Fibroblast of gingiva (primary cell): ENCODE measurements at places on chromosomes 12 and 14.

DNA sequence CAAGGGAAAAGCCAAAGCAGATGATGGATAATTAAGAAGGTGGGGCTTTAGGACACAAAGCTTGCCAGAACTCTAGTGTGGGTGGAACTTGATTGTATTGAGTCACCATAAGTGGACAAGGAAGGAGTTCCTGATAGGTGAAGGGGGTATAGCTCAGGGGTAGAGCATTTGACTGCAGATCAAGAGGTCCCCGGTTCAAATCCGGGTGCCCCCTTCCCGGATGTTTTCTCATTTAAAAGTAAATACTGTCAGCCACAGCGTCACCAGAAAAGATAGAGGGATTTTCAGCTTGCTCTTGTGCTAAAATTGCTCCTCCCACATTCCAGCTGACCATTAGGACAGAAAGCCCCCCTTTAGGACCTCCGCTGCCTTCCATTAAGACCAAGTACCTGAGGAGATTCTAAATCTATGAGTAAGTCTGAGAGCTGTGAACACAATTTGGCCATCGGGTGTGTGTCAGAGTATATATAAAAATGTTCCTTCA is 36.6 kb downstream of the DCAF4 start:
- peak; percentile 77 for DNase-seq

DNA sequence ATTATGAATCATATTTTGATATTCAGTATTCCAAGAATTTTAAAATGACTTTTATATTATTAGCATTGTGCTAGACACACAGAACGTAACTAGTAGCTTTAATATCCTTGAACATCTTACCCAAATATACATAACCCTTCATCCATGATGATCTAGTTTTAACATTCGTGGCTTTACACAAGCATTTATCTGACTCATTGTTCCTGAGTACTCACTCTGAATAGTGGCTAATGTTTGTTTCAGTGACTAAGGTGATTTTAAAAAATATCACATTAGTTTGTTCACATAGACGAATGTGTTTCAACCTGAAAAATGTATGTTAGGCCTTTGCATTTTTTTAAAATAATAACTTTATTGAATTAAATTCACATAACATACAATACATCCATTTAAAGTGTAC is 80.0 kb upstream of the PTPRQ start:
- no peak for DNase-seq

DNA sequence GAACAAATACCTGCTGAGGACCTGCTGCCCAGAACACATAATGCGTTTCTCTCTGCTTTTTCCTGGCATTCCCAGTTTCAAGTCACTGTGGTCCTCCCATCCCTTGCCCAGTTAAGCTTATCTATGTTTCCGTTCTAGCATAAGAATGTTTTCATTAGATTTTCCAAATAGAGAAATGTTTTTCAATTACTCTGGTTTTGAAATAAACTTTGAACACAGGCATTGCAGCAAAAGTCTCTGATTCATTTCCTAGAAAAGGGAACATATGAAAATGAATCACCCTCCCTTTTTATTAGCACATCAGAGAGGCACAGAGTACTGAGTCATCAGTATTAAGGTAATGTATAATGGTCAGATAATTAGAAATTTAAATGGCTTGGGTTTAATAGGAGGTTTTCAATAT is 201.1 kb upstream of the TMEM260 start:
- peak; percentile 73 for DNase-seq

DNA sequence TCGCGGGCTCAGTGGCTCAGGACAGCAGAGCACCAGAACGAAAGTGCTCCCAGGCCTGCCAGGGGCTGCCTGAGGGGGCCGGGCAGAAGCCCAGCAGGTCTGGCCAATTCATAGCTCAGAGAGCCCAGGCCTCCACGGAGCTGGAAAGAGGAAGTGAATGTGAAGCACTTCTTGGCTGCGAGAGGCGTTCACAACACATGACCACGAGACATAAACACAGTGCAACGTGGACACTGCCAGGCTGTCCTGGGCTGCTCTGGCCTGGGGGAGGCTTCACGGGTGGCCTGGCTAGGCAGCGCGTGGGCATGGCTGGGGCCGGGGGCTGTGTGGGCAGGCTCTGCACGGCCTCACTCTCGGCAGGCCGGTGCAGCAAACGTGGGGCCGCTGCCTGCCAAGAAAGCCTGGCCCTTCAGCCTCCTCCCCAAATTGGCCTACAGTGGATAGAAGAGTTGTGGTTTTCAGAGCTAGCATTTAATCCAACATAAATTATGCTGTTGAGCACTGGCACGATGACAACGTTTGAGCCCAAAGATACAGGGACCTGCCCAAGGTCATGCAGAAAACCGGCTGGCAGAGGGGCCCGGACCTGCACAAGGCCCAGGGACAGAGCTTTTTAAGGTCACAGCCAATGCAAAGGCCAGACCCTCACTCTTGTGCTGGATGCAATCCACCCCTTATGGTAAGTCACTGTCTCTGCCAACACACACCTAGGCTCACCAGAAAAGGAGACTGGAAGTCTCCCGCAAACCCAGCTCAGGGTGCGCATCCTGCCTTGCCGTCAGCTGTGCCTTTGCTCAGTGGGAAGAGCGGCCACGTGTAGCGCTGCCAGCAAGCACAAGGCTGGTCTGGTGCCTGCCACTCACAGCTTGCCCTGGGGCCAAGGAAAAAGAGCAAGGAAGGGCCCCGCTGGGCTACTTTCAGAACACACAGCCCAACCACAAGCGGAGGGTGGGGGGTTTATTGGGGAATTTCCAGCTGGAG is 8.6 kb downstream of the SLC25A29 start:
- peak; percentile 83 for DNase-seq

GRCh38 chr12:92414170-92415070 is 268.8 kb upstream of the BTG1 start:
- peak; percentile 46 for DNase-seq

- no peak for DNase-seq
These were observed 584.1 kb downstream of the VRK1 start for GRCh38 chr14:97381309-97381708.

DNA sequence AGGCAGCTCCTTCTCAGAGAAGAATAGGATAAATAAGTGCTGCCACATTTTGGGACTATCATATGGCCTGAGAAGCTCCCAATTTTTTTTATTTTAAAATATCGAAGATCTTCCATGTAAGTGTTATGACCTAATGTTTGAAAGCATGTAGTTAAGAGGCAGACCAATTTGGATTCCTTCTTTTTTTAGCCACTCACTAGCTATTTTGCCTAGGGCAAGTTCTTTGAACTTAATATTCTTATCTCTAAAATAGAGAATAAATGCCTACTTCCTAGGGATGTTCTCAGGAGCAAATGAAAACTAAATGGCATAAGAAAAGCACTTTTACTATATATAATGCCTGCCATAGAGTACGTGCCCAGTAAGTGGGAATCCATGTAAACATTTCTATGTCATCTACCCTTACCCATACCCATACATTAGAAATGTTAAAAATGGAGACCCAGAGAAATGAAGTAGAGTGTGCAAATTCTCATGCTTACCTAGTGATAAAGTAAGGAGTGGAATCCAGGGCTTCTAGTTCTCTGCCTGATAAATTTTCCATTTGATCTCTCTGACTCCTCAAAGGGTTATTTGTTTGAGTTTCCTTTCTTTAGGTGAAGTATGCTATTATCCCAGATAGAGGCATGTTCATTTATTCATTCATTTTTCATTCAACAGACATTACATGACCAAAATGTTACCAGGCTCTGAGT is 148.3 kb downstream of the TGFB3 start:
- no peak for DNase-seq

GRCh38 chr12:47882781-47883546 is 21.8 kb downstream of the VDR start:
- no peak for DNase-seq

DNA sequence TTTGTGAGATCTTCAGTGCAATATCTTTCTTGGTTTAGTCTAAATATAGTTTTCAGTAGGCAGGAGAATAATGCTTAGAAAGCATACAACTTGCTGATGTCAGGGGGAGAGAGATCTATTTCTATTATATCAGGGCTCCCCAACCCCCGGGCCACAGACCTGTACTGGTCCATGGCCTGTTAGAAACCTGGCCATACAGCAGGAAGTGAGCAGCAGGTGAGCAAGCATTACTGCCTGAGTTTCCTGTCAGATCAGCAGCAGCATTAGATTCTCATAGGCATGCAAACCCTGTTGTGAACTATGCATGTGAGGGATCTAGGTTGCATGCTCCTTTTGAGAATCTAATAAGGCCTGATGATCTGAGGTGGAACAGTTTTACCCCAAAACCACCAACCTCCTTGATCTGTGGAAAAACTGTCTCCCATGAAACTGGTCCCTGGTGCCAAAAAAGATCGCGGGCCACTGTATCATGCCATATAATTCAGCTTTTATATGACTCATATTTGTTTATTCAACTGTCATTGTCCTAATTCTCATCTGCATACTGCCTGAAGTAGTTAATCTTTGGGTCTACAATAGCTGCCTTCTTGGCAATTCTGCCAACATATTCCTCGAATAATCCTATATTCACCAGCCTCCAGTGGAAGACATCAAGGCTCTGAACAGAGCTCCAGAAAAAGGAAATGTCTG is 163.6 kb upstream of the DYRK2 start:
- DNase-seq, result no peak

GRCh38 chr12:61694214-61694613 is 566.0 kb upstream of the USP15 start:
- DNase-seq, result no peak

- DNase-seq, result peak; percentile 94
These were observed 55.1 kb upstream of the CMKLR1 start for GRCh38 chr12:108394196-108394595.

- DNase-seq, result no peak
These were observed 1483.6 kb upstream of the SEL1L start for GRCh38 chr14:83017296-83017695.

GRCh38 chr14:91149462-91149861 is 35.6 kb downstream of the DGLUCY start:
- peak; percentile 99 for DNase-seq

DNA sequence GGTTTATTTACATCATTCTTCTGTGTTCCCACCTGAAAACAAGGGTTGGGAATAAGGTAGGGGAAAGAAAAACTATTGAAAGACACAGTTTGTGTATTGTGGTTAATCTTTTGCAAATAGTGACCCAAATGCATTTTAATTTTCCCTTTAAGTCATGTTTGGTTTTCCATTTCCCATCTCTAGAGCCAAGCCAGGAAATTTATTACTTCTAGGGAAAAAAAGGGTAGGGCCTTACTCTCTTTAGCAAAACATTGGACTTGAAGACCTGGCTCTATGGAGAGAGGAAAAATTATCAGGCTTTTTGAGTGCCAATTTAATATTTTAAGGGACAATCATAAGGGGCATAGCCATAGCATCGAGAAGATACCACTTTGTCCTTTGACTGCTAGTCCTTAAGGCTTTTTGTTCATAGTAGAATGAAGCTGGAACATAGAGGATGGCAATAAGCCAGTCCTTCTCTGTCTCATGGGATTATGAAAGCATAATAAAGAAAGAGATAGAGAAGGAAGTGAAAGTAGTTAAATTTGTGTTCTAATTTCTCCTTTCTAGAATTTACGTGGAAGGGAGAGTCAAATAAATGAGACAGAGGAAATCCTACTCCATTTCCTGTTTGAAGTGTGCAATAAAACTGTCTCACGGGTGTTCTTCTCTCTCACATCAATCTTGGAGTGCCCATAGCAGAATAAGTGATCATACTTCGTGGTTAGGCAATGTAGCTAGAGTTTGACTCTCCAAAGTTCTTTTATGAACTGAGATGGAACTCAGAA is 50.9 kb upstream of the PPFIA2 start:
- DNase-seq, result no peak

GRCh38 chr12:42590330-42590934 is 886 bp upstream of the PRICKLE1 start:
- no peak for DNase-seq

- no peak for DNase-seq
These were observed 68.1 kb upstream of the SFSWAP start for GRCh38 chr12:131642771-131643170.

- peak; percentile 60 for DNase-seq
These were observed 22.2 kb downstream of the TMEM30B start for GRCh38 chr14:61258985-61259384.
